ENCODE measurements at places on chromosomes 3 and 15. TPM values are rescaled to one million over a fixed set of nuclear protein-coding genes. Genes with fewer than 3 reads are reported as not detected.

DNA sequence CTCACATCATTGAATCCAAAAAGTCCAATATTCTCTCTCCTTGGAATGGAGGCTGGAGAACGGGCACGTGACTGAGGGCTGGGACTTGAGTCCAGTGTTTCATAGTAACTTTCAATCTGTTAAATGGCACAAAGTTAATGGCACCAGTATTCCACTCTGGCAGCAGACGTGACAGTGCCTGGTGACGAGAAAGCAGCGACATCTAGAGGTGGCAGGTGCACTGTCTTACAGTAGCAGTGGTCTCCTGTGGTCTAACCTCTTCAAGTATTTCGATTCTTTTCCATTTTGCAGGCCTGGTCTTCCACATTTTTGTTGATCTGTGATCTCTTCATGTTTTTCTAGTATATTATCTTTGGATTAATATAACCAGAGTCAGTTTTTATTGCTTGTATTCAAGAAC, 107.1 kb downstream of the OXSM start:
- DNase-seq: peak; percentile 52

GRCh38 chr3:44734646-44735168, 5.3 kb downstream of the ZNF501 start:
- no peak for DNase-seq

DNA sequence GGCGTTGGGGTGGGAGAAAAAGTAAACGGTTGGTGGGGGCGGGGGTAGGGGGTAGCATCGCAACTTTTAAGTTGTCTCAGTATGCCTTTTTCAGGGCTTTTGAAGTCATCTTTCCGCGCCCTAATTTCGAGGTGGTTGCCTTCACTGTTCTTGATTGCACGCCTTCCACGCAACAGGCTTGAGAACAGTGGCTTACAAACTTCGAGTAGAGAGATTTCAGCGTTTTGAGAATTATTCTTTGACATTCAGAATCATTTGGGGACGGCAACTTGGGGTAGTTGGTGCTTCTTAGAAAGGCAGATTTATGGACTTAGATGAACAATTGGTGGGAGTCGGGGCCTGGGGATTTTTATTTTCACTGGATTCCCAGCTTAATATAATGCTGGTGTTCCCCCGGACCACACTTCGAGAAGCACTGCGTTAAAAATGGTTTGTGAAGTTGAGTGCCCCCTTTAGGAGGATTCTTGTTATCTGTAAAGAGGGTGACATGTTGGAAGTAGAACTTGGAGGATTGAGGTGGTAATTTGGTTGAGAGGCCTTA, 880 bp downstream of the PPP4R2 start:
- peak; percentile 70 for DNase-seq

The RPS17 gene
- 3,065 TPM for total RNA-seq

The SKOR1 gene
- 0.17 TPM for total RNA-seq
